ENCODE measurements at places on chromosomes 3 and 15. TPM values are rescaled to one million over a fixed set of nuclear protein-coding genes. Genes with fewer than 3 reads are reported as not detected.

Gene CAND2
- total RNA-seq = 13.7 TPM

Gene PCOLCE2
- total RNA-seq = 13.7 TPM

GRCh38 chr3:17129556-17129955 lies 244.8 kb downstream of the PLCL2 start:
- DNase-seq = no peak
- no peaks in the 10 kb centered on the region for H3K4me1 ChIP-seq
- no peaks in the 10 kb centered on the region for H3K27me3 ChIP-seq
- peaks cover 9% of the 10 kb centered on the region for H3K36me3 ChIP-seq
- H3K4me3 ChIP-seq = no peak overlapping the region

DNA sequence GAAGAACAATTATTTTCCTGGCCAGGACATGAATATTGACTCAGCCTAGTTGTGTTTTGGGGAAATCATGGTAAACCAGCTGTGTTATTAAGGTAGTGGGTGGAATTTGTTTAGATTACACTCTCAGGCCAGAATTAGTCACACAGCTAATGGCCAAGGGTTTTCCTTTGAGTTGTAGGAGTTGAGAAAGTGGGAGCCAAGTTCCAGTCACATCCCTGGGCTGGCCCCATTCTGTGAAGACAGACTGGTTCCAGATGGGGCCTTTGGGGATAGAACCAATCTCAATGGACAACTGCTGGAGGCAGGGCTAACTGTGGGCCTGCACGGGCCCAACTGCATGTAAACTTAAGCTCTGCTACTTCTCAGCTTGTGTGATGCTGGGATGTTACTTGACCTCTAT lies 1.4 kb upstream of the RASL12 start:
- peaks cover 4% of the 10 kb centered on the region for H3K36me3 ChIP-seq
- H3K27me3 ChIP-seq = peaks cover 21% of the 10 kb centered on the region
- H3K27ac ChIP-seq = no peak overlapping the region
- DNase-seq = no peak

GRCh38 chr15:50162969-50163718 lies 18.9 kb upstream of the SLC27A2 start:
- H3K4me3 ChIP-seq = no peak overlapping the region
- H3K27ac ChIP-seq = no peak overlapping the region
- DNase-seq = no peak
- H3K36me3 ChIP-seq = peaks cover 12% of the 10 kb centered on the region
- peaks cover under 1% of the 10 kb centered on the region for H3K4me1 ChIP-seq
- H3K27me3 ChIP-seq = peaks cover 3% of the 10 kb centered on the region

Data from WTC11 (cell line).